Fibroblast of skin of right quadriceps (primary cell): ENCODE measurements at places on chromosomes 3 and 15.

GRCh38 chr3:177468331-177468730 is 271.0 kb upstream of the TBL1XR1 start:
- peak; percentile 99 for DNase-seq

DNA sequence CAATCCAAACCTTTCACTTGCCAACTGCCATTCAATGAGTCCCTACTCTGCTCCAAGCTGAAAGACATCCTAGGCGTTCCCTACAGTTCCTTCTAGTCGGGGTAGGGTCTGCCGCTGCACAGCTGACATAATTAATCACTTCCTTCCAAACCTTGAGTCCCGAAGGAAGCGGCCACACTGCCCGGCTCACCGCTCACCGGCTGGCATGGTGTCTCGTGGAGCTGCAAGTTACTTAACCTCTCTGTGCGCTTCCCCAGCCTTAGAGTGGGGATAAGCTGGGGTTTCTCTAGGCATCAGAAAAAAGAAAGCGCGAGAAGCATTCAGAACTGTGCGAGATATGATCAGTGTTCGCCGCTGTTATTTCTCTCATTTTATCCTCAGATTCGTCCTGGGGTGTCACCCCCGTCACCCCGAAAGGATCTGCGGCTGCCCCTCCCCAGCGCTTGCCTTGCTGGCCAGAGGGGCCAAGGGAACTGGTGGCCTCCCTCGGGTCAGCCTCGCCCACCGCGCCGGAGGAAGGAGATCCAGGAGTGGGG is 748 bp downstream of the MRPS25 start:
- peak; percentile 7 for DNase-seq

GRCh38 chr15:98884894-98885293 is 122.7 kb downstream of the PGPEP1L start:
- DNase-seq, result no peak

GRCh38 chr15:33243869-33244268 is 49.4 kb upstream of the FMN1 start:
- peak; percentile 41 for DNase-seq

DNA sequence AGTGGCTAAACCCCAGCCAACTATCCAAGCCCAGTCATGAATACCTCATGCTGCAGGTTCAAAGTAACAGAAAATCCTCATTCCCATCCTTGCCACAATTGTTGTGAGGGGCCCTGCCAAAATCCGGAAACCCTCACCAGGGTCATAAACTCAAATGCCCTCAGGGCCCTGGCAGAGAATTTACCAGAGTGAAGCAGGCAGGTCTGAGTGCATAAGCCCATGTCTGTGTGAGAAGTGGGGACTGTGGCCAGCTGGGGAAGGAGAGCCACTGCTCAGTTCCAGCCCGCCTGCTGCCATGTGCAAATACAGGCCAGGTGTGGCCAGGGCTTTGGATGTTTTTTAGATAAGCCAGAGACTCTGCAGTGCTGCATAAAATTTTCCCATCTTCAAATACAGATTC is 7.0 kb downstream of the CEP152 start:
- no peak for DNase-seq
